Islet precursor cell (in vitro differentiated cells): ENCODE measurements at places on chromosomes 4 and X.

DNA sequence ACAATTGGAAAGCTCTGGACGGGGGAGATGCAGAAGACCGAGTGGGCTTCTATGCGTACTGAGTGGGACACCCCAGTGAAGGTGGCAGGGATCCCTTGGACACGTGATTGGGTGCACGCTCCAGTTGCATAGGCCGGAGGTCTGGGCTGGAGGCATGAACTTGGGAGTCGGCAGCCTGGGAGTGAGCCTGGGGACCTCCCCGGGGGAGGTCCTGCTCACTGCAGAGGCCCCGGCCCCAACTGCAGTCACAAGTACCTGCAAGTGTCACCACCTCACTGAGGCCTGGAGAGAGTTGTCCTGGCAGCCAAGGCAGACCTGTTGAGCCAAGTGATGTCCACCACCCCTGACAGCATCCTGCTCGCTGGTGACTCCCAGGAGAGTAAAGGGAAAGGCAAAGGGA lies 49.3 kb upstream of the HMX1 start:
- peak; percentile 45 for DNase-seq

DNA sequence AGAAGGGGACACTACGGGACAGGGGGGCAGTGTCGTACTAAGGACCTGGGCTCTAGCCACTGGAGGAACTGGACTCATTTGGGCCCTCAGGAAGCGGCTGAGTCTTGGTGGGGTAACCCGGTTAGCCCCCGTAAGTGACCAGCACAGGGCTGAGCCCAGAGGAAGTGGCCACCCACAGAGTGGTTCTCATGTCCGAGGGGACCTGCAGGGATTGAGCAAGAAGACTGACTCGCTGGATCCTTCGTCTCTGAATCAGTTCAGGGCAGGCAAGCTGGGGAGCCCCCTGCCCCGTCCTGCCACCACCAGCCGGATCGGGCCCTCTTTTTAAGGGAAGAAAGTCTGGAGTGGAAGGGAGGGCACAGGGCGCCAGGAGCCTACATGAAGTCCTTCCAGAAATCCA lies 719 bp upstream of the BGN start:
- DNase-seq: no peak

DNA sequence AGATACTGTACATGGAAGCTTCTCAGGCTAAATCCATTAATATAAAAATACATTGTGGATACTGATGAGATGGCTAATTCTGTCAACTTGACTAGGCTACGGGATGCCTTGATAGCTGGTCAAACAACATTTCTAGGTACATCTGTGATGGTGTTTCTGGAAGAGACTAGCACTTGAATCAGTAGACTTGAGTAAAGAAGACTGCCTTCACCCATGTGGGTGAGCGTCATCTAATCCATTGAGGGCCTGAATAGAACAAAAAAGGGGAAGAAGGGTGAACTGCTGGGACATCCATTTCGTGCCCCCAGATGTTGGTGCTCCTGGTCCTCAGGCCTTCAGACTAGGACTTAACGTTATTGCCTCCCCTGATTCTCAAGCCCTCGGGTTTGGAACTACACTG lies 3.7 kb upstream of the SRP72 start:
- DNase-seq: no peak

GRCh38 chr4:99635601-99636000 lies 22.0 kb downstream of the C4orf54 start:
- DNase-seq: no peak

DNA sequence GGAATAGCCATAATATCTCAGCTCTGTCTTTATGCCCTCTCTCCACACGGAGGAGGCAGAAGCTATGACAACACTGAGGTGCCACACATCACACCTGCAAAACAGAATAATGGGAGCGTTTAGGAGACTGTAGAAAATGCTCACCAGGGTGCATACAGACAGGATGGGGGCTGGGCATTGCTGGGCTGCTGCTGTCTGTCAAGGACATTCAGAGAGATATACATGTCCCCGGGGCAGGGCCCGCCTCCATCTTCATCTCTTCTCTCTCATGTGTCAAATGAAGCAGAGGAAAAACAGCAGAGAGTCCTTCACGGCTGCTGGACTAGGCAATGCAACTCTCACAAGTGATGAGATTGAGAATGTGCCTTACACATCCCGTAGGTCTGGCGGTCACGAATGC lies 65.3 kb upstream of the DHRSX start:
- no peak for DNase-seq

DNA sequence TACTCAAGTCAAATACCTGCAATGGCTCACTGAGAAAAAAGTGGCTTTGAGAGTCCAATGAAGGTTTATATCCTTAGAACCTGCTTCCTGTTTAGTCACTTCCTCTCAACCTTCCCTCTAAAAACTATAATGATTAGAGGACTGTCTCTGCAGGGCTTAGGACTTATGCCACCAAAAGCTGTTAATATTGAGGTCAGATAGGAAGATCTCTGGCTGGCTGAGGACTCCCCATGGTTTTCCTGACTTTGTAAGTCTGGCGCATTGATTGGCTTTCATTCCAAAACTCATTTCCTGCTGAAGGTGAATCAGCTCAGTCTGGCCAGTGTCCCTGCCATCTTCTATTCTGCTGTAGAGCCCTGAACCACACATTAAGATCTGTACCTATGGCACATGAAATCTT lies 140.9 kb upstream of the ANK2 start:
- no peak for DNase-seq

DNA sequence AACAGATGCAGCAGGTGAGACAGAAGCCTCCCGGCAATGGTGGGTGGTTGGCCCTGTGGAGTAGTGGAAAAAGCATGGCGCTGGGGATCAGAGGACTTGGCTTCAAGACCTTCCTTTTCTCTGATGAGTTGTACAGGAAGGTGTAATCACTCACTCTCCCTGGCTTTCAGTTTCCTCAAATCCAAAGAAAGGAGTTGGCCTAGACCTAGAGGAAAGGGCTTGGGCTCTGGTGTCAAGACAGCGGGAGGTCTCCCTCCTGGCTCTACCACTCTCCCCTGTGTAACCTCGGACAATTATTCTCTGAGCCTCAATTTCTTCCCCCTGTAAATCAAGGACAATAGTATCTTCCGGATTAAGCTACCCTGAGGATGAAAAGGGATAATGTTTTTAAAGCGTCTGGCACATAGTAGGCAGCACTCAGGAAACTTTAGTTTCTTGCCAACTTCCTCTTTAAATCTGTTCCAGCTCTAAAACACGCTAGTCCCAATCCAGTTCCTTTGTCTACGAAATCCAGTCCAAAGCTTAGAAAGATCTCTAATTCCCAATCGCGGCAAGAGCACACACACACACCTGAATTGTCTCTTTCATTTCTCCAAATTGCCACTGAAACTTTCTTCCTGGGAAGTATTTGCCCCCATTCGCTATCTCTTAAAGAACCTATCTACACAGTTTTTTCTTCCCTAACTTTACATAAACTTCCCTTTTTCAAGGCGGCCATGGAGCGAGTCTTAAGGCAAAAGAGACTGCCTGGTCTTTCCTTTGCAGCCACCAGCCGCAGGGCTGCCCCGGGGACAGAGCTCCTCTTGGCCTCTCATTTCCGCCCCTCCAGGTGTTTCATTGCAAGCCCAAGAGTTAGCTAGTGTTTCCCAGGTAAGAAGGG lies 29.9 kb upstream of the GPC4 start:
- DNase-seq: peak; percentile 64

GRCh38 chrX:31093639-31093975 lies 21.8 kb upstream of the FTHL17 start:
- no peak for DNase-seq

GRCh38 chr4:26459054-26459755 lies 31.1 kb downstream of the CCKAR start:
- DNase-seq: peak; percentile 46

GRCh38 chr4:1413204-1413663 lies 7.0 kb upstream of the NKX1-1 start:
- DNase-seq: no peak

- DNase-seq: no peak
Measured at GRCh38 chr4:76673362-76673761, 224.6 kb downstream of the SOWAHB start.

DNA sequence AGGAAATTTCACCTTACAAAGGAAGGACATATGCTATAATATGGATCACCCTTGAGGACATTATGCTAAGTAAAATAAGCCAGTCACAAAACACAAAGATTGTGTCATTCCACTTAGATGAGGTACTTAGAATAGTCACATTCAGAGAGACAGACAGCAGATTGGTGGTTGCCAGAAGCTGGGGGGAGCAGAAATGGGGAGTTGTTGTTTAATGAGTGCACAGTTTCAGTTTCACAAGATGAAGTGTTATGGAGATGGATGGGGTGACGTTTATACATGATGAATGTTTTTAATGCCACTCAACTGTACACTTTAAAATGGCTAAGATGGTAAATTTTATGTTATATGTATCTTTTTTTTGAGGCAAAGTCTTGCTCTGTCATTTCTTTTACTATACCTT lies 14.8 kb upstream of the SPON2 start:
- DNase-seq: no peak
